Body of pancreas (tissue), 4 donors: ENCODE measurements at places on chromosomes 11 and 22.
A peak's percentile ranks its signal among the peaks of the same experiment; 100 is the strongest.

DNA sequence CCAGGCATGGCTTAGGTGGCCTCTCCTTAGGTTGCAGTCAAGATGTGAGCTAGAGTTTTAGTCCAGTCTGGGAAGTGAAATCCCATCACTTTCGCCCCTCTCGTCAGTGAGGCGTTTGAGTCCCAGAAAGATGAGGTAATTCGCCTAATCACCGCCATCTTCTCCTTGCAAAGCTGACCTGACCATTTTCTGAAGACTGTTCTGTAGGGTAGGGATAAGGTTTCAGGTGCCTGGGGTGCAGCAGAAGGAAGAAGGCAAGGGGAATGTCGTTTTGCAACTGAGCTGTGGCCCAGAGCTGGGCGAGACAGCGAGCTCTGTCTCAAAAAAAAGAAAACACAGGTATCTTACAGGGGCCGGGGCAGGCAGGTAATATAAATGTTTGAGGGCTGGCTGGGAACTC is 61.7 kb upstream of the CECR2 start:
- no peak for DNase-seq

DNA sequence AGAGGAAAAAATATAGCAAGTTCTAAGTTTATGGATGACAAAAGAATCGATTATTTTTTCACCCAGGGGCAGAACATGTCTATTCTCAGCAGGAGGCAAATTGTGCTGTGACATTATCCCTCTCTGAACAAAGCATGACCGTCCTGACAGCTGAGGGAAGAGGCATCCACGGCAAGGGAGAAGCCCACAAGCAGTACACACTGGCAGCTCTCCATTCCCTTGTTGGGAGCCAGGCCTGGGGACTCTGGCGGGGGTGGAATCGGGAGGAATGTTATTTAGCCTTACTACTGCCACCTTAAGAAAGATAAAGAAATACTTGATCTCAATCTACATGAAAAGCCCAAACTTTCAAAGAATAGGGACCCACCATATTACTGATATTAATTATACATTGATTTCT is 3.4 kb downstream of the KIRREL3 start:
- no peak for DNase-seq

GRCh38 chr11:66467756-66468155 is 1.1 kb downstream of the PELI3 start:
- peak; percentile 45 for DNase-seq

GRCh38 chr11:56688554-56689100 is 10.3 kb upstream of the OR9G1 start:
- no peak for DNase-seq

GRCh38 chr11:3220521-3221407 is 2.2 kb upstream of the MRGPRG start:
- peak; percentile 10 for DNase-seq

- no peak for DNase-seq
Observed at GRCh38 chr11:16976379-16976778, 37.8 kb downstream of the PLEKHA7 start.

DNA sequence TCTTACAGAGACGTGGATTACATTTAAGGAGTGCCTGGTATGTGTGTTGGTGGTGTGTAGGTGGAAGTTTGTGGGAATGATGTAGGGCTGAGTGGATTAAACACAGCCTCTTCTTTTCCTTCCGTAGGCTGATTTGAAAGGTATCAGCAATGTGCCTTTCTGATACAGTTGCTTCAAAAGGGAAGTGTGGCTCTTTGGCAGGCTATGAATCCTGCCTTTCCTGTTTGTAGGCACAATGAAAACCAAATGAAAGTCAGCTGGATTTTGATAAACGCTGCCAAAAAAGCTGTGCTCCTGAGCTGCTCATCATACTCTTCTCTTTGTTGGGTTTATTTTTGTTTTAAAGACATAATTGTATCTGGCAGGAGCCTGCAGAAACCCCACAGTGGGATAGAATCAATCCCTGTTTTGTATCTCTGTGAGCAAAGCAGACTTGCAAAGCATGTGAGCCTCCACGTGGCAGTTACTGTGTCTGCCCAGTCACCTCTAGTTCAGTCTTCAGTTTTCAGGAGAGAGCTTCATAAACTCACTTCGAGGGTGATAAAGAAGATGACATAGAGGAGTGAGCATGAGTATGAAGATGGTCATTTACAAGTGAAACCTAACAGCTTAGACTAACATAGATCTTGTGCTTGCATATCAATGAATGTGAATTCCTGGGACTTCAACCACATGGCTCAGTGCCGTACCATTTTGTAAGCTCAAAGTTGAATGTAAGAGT is 655.7 kb upstream of the KIRREL3 start:
- DNase-seq = no peak

DNA sequence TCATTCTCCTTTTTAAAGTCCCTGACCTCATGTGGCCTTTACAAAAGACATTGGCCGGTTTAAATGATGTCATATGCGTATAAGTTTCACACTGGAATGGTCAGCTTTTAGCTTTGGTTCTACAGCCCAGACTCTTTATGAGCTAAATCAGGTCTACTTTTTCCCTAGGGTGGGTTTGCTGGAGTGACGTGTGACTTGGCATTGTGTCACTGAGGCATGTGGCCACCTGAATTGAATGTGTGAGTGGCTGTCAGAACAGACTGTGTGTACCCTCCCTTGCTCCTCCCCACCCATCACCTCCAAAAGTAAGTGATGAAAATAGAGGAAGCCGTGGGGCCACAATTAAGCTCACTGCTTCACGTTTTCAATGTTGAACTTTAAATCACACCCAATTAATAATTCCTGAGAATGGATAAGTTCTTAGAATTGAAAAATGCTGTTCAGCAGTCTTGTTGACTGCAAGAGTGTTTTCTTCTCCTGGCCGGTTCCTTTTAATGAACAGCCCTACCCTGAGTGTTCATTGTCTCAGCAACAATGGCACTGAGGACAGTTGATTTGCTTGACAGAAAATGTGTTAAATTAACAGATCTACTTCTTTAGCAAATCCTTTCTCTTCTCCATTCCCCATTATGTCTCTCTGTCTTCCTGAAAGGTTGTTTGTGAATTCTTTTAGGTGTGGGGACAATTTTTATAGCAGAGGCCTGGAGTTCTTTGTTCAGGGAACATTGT is 11.3 kb downstream of the CECR2 start:
- no peak for DNase-seq

- DNase-seq = peak; percentile 14
Observed at GRCh38 chr11:119509969-119510401, 87.0 kb upstream of the THY1 start.

- no peak for DNase-seq
Observed at GRCh38 chr11:112235750-112236390, 9.6 kb downstream of the PTS start.

DNA sequence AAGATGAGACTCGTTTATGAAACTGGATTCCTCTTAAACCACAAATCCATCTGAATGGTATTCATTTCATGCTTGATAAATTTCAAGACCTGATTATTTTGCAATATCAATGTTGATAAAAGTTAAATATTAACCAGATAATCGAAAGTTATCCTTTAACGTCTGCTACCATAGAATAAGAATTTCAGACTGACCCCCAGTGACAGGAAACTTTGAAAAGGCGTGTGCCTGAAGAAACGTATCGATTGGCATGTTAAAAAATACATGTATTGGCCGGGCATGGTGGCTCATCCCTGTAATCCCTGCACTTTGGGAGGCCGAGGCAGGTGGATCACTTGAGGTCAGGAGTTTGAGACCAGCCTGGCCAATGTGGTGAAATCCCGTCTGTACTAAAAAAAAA is 13.9 kb downstream of the SCGB1A1 start:
- DNase-seq = no peak

GRCh38 chr11:85934596-85935169 is 79.5 kb downstream of the CCDC83 start:
- peak; percentile 24 for DNase-seq

DNA sequence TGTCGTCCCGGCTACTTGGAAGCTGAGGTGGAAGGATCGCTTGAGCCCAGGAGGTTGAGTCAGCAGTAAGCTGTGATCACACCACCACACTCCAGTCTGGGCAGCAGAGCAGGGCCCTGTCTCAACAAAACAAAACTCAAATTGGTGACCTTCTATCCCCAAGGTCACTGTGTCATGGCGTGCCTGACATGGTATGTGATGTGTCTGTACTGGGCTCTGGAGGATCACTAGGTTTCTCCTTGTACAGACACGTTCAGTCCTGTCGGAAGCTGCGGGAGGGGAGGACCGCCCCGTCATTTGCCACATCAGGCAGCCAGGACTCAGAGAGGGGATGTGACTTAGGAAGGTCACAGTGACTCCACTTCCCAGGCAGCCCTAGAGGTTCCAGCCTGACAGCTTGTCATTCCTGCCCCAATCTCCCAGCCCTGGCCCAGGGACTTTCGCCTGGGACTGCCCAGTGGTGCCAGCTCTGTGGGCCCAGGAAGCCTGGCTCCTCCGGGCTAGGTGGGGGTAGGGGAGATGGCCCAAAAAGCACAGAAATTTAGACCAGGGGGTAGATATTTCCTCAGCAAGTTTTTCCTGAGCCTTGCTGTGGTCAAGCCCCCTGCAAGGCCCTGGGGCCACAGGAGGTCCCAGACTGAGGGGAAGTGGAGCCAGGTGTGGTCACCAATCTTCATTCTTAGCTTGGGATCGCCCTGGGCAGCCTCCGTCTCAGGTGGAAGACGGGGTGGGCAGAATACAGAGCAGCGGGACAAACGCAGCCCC is 53.2 kb downstream of the TRIOBP start:
- no peak for DNase-seq

- no peak for DNase-seq
Observed at GRCh38 chr11:120281143-120281795, 41.3 kb downstream of the POU2F3 start.

DNA sequence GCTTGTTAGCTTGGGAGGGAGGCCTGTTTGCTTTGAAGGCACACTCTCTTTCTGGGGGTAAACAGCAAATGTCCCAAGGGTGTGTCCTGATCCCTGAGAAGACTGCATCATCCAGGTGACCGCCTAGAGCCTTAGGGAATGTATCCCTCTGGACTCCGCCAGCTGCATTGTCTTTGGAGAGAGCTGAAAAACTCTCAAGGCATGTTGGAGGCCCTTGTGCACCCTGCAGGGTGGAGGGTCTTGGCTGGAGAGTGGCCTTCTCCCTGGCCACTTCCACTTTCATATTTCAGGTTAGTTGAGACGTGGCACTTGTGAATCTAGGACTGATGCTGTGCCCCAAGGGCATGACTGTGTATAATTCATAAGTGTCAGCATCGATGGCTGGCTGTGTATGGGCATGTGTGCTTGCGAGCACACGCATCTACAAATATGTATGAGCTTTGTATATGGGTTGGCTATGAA is 70.6 kb downstream of the ZBTB16 start:
- no peak for DNase-seq

DNA sequence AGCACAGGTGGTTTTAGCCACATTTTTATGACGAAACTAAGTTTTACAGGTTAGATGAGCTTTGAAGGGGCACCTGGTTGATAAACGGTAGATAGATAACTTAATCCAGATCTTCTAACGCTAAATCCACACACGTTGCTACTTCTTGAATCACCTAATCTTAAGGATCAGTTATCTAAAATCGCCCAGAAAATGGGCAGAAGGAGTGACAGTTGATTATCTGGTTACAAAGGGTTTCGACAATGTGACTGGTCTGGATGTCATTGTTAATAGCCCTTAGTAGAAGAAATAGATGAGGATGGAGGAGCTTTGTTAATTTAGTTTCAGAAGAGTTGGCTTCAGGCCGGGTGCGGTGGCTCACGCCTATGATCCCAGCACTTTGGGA is 43.7 kb downstream of the SCGB1A1 start:
- no peak for DNase-seq

- peak; percentile 46 for DNase-seq
Observed at GRCh38 chr11:12200279-12200990, 90.0 kb downstream of the MICAL2 start.

DNA sequence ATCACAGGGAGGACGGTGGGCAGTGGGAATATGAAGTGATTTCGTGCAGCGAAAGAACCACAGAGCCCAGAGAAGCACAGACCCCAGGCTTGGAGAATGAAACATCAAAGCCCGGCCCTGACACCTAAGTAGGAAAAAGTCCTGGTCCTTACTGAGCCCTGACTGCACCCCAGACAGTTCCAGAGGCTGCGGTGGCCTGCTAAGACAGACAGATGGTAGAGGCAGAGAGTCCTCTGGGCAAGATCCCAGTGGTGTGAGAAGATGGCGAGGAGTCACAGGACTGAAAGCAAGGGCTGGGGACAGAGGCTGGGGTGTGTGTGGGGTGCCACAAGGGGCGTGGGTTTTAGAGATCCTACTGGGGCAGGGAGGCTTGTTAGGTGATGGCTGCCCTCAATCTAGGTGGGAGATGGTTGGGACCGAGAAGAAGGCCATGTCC is 3.7 kb downstream of the CBX6 start:
- no peak for DNase-seq

DNA sequence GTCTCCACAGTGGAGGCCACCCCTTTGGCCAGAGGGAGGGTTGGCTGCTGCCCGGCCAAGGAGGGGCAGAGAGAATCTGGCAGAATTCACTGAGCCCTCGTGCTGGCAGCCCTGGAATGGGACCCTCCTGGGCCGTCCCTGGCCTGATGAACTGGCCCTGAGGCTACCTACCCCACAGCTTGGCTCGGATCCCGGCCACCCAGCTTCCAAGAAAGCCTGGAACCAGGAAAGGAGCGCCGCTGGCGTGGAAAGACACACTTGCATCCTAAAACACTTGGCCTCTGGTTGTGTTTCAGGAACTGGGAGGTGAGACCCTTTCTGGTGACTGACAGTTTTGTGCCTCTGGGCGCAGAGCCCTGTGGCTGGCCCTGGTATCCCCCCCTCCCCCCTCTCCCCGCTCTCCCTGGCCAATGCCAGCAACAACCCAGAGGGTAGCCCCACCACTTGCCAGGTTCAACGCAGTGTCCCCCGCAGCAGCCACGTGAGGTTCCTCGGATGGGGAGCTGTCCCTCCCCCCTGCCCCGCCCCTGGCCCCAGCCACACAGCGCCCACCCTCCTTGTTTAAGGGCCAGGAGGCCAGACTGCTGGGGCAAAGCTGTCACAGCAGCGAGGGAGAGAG is 693 bp downstream of the NFAM1 start:
- no peak for DNase-seq

GRCh38 chr22:36104988-36105387 is 55.6 kb downstream of the APOL3 start:
- DNase-seq = no peak

- DNase-seq = peak; percentile 43
Observed at GRCh38 chr22:40525250-40525884, 111.2 kb downstream of the MRTFA start.

DNA sequence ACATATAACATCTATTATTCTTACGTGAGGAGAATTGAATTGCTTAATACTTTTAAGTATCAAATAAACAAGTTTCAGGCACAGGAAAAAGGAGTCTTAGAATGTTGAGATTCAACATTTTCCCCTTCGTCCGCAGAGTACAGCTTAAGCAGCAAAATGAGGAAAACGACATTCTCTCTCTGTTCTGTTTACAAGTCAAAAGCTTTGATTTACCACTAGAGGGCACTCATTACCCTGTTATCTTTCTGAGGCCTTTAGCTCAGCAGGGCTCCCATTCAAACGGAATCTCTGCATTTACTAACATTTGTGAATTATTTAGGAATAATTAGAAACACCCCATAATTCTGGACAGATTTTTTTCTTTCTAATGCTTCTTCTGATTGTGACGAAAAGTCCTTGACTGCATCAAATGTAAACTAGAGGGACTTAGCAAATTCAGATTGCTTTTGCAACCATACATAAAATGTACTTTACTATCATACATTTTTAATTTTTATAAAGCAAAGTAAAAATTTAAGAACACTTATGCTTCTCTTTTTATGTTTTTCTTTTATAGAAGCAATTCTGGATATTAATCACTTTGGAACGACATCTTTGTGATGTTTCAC is 75.0 kb downstream of the JRKL start:
- no peak for DNase-seq
